ENCODE measurements at places on chromosomes 16 and 17.

DNA sequence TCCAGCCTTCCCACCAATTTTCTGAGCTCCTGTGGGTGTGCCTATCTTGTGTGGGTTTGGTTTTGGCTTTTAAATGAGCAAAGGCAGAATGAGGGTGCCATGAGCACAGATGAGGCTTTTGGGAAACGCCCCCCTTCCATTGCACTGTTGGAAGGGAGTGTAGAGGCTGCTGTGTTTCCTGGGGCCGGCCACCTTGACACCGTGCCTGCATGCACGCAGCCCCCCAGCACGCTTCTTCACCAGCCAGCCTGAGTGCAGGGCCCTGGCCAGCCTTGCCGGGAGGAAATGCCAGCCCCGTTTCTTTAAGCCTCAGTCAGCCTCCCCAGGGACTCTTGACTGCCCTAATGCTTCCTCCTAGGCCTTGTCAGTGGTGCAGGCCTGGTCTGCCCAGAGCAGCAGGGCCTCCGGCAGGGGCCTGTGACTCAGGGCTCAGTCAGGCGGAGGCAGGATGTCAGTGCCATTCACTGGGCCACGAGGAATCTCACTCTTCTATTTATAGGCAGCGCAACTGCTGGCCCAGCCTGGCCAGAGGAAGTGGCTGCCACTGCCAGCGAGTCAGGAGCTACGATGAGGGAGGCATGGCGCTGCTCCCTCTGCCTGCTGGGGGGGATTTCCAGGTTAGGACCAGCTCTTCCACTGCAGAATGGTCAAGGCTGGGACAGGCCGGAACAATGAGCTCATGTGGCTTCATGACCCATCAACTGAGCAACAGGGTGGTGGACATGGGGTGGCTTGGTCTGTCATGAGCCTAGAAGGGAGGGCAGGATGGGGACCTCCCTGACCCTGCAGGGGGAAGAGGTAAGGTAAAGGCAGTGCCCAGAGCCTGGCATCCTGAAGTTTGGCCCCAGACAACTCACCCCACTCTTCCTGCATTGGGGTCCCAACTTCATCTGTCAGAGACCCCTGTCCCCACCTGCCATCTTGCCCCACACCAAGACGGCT, 205.2 kb downstream of the RAB11FIP4 start:
- DNase-seq: no peak

DNA sequence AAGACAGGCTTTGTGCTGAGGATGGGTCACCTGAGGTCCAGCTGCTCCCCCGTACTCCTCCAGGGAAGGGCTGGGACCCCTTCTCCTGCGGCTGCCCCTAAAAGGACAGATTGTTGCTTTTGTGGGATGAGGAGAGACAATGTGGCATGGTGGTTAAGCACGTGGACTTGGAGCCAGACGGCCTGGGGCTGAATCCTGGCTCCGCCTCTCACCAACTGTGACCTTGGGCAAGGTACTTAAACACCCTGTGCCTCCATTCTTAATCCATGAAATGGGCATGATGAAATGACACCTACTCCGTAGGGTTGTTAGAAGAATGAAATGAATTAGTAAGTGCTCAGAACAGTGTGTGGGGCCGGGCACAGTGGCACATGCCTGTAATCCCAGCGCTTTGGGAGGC, 39.6 kb upstream of the PLCG2 start:
- no peak for DNase-seq

GRCh38 chr16:12468552-12468951, 335.1 kb downstream of the CPPED1 start:
- DNase-seq: no peak

GRCh38 chr16:30053376-30054015, 12.1 kb upstream of the ALDOA start:
- no peak for DNase-seq

- no peak for DNase-seq
Observed at GRCh38 chr16:77945126-77945525, 77.2 kb upstream of the CLEC3A start.

DNA sequence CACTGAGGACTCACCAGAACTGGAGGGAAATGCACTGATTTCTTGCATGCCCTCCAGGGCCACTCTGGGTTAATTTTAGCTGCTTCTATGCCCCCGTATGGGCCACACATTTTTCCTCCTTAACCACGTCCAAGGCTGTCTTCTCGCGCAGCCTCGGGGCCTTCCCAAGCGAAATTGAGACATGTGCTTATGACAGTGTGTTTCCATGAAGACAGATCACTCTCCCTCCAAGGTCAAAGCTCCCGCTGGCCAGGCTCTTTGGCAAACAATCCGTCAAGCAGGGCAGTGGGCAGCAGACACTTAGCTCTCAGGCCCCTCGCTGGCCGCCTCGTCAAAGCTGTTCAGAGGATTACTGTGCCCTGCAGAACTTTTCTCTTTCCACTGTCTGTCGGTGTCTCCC, 243.0 kb upstream of the N4BP1 start:
- no peak for DNase-seq

- DNase-seq: no peak
Observed at GRCh38 chr17:47193931-47194511, 4.9 kb upstream of the CDC27 start.

DNA sequence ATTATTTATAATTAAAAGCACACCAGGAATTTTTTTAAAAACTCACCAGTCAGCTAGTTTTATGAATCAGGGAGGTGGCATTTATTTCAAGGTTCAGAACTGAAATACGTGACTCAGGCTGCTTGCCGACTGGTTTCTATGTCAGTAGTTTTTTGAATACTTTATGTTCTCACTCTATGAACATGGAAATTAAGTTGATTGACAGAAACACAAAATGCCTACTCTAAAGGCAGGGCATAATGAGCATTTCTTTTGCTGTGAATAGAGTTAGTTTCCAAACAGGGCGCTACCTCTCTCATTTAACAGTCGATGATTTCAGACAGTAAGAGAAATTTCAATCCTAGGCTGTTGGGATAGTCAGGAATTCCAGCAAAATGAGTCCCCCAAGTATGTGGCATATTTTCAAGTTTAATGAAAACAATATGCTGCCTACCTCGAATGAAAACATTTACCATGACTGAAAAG, 6.7 kb downstream of the HS3ST3B1 start:
- no peak for DNase-seq

DNA sequence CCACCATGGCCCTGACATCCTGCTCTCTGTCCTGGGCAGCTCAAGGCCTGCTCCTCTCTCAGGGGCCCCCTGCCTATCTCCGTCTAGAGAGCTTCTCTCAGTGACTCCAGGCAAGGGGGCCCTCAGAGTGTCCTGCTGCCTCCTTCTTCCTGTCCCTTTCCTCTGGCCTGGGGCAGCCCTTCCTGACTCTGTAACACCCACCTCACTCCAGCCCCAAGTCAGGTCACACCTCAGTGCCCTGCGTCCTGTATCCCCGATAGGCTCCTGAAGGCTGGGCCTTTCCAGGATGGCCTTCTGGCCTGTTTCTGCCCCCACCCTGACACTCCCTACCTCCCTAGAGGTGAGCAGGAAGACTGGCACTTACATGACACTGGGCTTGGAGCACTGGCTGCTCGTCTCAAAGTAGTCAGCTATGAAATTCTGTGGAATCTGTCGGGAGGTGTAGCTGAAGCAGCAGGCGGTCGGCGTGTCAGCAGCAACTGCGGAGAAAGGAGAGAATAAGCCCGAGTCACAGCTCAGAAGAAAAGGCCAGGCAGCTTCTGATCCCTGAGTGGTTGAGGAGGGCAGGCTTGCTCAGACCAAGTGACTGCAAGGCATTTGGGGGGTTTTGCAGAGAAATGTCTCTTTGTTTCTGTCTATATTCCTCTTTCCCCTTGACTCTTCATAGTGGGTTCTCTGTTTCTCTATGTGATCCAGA, 976 bp downstream of the CCL3L1 start:
- no peak for DNase-seq

GRCh38 chr17:16944334-16945135, 27.4 kb downstream of the TNFRSF13B start:
- DNase-seq: no peak

DNA sequence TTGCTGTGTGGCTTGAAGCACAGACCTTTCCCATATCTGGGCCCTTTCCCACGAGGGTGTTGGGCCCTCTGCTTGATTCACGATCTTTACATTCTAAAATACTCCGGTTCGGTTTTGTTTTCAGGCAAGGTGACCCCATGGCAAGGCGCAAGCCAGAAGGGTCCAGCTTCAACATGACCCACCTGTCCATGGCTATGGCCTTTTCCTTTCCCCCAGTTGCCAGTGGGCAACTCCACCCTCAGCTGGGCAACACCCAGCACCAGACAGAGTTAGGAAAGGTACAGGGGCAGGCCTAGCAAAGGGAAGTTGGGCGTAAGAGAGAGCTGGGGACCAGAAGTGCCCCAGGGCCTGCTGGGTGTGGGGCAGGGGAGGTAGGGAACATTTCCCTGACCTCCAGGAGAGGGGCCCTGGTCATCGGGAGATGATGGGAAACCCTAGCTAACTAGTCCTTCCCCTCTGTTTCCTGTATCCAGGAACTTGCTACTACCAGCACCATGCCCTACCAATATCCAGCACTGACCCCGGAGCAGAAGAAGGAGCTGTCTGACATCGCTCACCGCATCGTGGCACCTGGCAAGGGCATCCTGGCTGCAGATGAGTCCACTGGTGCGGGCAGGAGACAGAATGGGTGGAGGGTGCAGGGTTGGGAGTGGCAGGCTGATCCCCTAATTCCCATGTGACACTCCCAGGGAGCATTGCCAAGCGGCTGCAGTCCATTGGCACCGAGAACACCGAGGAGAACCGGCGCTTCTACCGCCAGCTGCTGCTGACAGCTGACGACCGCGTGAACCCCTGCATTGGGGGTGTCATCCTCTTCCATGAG, 1.4 kb downstream of the ALDOA start:
- no peak for DNase-seq

- no peak for DNase-seq
Observed at GRCh38 chr16:58176608-58177352, 21.1 kb downstream of the CSNK2A2 start.

DNA sequence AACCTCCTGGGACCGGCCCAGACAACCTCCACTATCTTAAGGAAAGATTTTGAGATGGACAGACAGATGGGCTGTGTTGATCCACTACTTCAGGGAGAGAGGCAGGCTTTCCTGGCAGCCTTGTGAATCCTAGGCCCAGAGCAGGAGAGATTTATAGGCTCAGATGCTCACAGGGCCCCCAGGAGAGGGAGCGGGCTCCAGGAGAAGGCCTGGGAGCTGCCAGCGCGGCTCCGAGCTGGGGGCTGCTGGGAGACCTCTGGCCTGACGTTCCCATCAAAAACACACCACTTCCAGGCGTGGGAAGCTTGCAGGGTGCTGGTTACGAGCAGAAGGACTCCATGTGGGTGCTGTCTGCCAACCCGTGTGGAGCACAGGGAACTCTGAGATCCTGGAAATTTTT, 53.2 kb downstream of the MYH11 start:
- DNase-seq: no peak

GRCh38 chr17:76354747-76355310, 1.1 kb upstream of the PRPSAP1 start:
- DNase-seq: no peak

DNA sequence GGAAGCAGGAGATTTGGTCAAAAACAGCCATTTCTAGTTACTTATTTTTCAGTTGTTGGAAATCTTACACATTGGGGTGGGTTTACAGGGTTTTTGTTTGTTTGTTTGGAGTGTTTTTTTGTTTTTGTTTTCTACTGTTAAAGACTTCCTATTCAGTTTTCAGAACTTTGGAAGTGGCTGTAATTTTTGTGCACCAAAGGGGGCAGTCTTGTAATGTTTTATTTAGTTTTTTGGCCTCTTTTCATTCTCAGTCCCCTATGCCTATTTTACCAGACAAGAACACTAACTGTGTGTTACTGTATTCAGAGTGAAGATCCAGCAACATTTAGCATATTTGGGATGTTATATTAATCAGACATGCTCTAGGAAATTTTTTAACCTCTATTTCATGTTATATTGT, 20.6 kb downstream of the TPPP3 start:
- no peak for DNase-seq

DNA sequence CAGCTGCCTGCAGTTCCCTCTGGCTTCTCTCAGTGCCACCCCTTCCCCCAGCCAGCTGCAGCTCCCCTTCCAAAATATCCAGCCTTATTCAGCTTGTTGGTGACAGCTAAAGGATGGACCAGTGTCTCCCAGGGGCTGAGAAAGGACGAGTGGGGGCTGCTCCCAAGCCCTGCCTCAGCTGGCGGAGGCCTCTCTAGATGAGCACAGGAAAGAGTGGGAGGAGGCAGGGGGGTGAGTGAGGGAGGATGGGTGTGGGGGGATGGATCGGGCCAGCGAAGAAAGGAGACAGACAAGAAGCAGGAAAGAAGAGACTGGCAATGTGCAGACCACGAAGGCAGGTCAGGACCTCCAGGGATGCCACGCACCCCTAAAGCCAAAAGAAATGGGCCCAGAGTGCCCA, 17.5 kb downstream of the PIPOX start:
- DNase-seq: no peak

- DNase-seq: no peak
Observed at GRCh38 chr17:57881783-57882351, 32.0 kb upstream of the MRPS23 start.

- DNase-seq: no peak
Observed at GRCh38 chr16:60478810-60479209, 1557.4 kb downstream of the CDH8 start.

DNA sequence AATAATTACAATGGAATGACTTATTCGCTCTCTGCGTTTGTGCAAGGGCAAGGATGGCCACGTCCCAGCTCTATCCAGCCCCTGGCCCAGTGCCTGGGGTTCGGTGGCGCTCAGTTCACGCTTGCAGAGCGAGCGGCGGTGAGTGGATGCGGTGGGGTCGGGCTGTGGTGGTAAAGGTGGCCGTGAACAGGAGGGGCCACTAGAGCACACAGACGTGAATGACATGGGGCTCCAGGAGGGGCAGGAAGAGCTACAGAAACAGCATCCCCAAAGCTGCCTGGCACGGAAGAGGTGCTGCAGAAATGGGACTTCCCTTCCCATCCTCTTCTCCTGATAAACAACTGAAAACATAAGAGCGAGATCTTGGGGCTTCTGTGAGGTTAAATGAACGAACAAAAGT, 28.4 kb downstream of the IRF8 start:
- no peak for DNase-seq

- no peak for DNase-seq
Observed at GRCh38 chr17:33234930-33235685, 58.0 kb downstream of the ASIC2 start.

- DNase-seq: no peak
Observed at GRCh38 chr16:15594711-15595320, 48.1 kb downstream of the MARF1 start.

DNA sequence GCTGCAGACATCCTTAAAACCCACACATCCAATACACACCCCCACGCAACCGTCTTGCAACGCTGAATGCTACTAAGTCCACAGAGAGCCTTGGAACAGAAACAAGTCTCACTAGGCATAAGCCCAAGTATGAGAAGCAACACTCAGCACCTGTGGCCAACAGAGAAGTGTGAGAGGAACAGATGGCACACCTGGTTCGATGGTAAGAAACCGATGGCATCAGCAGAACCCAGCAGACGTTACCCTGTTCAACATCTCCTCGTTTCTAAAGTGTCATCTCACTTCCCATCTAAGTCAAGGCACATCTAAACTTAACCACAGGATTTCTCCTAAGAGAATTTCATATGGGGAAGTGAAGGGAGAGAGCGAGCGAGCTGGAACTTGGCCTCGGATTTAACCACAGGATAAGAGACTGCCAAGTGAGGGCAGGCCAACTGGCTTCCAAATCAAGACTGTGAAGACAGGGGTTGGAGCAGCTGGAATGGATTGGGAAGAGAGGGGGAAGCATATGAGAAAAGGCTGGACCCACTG, 41.0 kb downstream of the NXPH3 start:
- no peak for DNase-seq

- no peak for DNase-seq
Observed at GRCh38 chr17:14268264-14268663, 31.6 kb upstream of the CDRT15 start.

- DNase-seq: no peak
Observed at GRCh38 chr17:74618451-74618850, 5.1 kb downstream of the CD300E start.

- no peak for DNase-seq
Observed at GRCh38 chr16:72473631-72474030, 301.7 kb upstream of the PMFBP1 start.

Data from activated CD4-positive, alpha-beta T cell treated with anti-CD3 and anti-CD28 coated beads for 4 hours (primary cell).